ENCODE measurements at places on chromosomes 5 and 9.
A peak's percentile ranks its signal among the peaks of the same experiment; 100 is the strongest.

GRCh38 chr5:92444888-92445287 lies 1061.8 kb upstream of the ARRDC3 start:
- peak; percentile 18 for DNase-seq

DNA sequence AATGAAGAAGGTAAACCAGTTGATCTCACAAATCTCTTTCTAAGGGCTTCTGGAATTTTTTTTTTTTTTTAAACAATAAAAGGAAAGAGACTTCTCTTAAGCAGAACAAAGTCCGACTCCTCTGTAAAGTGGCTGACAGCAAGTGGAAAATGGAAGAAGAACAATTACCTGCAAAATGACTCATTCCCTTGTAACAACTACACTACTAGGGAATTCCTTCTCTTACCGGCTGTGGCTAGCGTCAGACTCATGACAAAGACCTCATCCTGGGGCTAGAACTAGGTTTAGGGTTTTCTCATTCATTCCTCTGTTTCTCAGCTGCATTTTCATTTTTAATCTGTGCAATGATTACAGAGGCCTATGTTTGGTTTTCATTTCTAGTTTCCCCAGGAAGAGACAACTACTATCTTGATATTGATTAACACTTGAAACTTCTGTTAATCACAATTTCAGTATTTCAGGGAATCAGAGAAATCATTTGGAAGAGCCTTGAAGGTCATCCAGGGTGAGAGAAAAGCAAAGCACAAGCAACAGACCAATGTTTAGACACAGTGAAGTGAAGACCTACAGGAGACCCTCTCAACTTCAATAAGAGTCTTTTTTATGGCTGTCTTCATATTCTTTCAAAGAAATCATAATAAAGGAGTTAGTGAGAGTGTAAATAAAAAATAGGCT lies 437.9 kb downstream of the RAB3C start:
- DNase-seq = no peak

DNA sequence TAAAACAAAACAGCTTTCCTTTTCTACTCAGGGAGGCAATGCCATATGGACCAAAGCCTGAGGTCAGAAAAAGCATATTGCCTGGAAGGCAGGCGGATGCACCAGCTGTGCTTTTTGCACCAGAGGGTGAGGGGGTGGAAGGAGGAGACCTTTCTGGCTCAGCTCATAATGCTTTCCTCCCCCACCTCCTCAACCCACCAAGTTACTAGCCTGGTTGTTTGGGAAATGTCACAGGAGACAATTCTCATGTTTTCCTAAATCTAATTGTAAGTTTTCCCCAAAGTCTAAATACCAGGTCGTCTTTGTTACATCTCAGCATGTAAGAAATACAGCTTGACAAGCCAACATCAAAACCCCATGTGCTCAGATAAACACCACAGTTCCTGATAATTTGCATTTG lies 72.6 kb upstream of the DMRTA1 start:
- no peak for DNase-seq

- no peak for DNase-seq
These were observed 45.3 kb upstream of the AKNA start for GRCh38 chr9:114433086-114433485.

GRCh38 chr9:8783941-8784340 lies 984.4 kb upstream of the DMAC1 start:
- DNase-seq = no peak

GRCh38 chr9:93267091-93267541 lies 83.2 kb downstream of the WNK2 start:
- DNase-seq = no peak

DNA sequence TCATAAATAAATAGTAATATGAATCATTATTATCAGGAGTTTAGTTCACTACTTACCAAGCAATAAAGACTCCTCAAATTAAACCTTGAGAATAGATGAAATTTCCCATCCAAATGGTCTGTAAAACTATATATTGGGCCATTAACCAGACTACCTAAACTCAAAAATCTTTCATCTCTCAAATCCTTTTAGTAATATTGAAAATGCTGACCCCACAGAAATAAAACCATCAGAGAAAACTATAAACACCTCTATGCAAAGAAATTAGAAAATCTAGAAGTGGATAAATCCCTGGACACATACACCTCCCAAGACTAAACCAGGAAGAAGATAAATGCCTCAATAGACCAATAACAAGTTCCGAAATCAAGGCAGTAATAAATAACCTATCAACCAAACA lies 723.2 kb downstream of the TLE4 start:
- DNase-seq = no peak

- no peak for DNase-seq
These were observed 35.2 kb downstream of the ZCCHC9 start for GRCh38 chr5:81336556-81336955.

GRCh38 chr5:150488519-150489359 lies 19.2 kb upstream of the NDST1 start:
- peak; percentile 81 for DNase-seq

DNA sequence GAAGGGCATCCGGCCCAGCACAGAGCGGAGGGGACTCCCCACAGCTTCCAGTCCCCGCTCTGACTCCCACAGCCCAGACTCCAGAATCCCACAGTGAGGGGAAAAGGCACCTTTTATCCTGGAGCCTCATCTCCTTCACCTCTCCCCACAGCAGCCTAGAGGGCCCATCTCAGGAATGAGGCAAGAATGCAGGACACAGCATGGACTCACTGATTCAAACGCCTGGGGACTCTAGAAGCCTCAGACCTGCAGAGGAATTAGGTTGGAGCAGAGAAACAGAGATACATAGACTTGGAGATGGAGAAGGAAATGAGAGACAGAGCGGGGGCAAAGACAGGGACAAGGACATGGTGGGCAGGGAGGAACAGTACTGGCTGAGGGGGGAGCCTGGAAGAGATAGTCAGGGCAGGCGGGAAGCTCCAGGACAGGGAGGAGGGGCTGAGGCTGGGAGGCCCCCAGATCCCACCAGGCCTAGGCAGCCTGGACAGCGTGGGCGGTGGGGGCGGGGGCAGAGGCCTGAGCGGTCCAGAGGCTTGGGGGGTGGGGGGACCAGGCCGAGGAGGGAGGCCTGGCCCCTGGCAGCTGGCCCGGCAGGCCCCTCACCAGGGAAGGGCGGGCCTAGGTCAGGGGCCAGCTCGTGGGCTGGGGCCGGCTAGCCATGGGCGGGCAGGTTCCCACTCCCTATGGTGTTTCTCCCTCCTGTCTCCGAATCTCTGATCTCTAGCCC lies 15.8 kb downstream of the CNTFR start:
- no peak for DNase-seq

DNA sequence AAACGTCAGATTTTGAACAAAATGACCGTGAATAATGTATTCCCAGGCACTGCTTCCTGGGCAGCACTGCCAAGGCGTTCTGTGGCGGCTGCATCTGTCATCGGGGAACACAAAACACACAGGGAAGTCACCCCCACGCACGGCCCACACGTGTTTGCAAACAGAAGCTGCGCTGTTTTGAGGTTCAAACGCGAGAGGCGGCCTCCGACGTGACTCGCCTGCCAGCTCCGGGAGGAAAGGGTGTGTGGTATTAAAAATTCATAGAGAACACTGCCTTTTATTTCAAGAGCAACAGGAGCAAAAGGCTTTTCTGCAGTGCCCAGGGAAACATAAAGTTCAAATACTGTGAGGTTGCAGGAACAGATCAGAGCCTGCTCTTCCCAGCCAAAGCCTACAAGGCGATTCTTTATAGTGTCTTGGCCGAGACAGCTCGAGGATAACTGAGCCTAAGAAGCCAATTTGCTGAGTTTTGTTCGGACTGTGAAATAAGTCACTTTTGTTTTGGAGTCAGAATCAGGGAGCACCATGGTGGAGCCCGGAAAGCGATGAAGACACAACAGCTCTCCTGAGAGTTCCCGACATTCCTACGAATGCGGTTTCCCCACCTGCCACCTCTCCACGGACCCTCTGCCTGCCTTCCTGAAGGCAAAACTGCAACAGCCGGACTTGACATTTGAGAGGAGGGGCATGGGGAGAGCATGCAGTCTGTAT lies 115.3 kb upstream of the IRX2 start:
- no peak for DNase-seq

- DNase-seq = no peak
These were observed 440.3 kb downstream of the PTPRD start for GRCh38 chr9:10172476-10172875.

DNA sequence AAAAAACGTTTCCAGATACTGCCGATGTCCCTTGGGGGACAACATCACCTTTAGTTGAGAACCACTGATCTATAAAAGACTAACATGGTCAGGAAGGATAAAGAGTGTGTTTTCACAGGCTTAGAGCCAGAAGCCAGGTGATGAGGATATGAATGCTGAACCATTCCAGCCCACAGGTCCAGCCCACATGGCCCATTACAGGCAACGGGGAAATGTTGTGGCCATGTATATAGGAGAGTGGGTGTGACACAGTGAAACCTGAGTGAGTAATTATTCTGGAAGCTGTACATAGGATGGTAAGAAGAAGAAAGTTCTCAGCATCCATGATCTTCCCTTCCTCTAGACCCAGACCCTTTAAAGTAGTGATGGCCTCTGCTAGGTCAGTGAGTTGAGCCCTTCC lies 56.0 kb upstream of the FOXI1 start:
- DNase-seq = no peak

- DNase-seq = no peak
These were observed 67.5 kb upstream of the S1PR3 start for GRCh38 chr9:88923653-88924288.

- peak; percentile 25 for DNase-seq
These were observed 139.3 kb downstream of the AOPEP start for GRCh38 chr9:94865582-94866452.

DNA sequence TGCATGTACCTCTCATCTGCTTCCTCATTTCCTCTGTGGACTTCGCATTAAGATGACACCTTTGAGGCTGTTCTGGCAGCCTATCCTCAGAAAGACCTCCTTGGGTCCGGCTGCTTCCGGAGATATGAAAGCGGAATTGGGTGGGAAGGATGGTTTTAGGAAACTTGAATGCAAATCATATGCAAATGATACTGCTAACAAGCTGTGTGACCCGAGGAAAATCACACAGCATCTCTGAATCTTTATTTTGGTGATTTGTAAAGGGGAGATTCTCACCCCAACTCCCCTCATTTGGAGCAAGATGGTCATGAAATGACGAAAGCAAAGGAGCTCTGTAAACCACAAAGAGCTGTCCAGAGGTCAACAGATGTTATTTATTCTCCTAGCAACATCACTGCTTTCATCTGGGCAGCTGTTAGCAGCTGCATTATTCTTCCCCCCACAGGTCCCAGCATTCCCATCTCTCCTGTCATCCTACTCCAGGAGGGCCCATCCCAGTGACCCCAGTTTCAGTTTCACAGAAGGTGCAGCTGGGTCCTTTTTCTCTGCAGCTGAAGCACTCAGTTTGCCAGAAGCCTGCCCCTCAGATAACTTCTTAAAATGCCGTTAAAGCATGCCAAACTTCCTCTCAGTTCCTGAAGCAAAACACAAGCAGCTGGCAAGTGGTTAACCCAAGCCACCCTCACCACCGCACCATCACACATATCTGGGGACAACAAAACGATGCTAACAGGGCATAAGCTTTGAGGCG lies 269.5 kb downstream of the SEC61B start:
- DNase-seq = no peak

GRCh38 chr5:124643336-124643735 lies 103.1 kb downstream of the ZNF608 start:
- DNase-seq = no peak

DNA sequence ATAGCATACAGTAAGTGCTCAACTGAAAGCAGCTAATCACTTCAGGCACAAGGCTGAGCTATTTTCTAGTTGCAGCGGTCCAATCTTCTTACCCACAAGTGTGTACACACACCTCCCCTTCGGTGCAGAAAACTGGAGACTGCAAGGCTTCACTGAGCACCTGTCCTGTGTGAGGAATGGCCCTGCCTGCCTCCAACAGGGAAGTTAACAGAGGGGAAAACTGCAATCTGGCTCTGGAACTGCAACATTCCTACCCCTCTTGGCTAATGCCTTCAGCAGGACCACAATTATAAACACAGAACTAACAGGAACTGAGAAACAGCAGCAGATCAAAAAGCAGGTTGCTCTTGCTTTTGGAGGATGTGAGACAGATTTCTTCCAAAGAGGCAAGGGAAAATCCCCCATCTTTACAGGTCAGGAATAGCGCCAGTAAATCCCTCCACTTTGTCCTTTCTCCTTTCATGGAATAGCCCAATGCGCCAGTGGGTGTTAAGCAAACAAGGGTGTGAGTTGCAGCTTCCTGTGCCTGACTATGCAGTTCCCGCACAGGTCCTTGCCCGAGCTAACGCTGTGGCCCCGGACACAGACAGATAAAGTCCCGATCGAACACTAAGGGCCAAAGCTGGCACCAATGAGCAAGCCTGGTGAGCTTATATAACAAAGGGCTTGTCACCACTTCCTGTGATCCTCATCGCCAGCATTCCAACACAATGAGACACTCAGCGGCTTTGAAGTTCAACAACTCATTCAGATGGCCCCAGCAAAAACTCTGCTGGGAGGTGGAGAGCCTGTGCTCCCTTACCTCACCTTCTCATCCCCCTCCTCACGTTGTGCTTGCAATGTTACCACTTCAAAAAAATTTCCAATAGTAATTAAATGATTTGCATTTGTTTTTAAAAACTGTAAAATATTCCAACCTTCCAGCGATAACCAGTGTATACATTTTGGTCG lies 21.5 kb downstream of the SHB start:
- peak; percentile 98 for DNase-seq
